ENCODE measurements at places on chromosomes 6 and 20.

- DNase-seq = no peak
Observed at GRCh38 chr20:16828666-16829305, 80.6 kb downstream of the OTOR start.

- DNase-seq = no peak
Observed at GRCh38 chr6:48973491-48973890, 489.6 kb downstream of the MMUT start.

- no peak for DNase-seq
Observed at GRCh38 chr20:33609504-33609903, 52.6 kb upstream of the C20orf144 start.

DNA sequence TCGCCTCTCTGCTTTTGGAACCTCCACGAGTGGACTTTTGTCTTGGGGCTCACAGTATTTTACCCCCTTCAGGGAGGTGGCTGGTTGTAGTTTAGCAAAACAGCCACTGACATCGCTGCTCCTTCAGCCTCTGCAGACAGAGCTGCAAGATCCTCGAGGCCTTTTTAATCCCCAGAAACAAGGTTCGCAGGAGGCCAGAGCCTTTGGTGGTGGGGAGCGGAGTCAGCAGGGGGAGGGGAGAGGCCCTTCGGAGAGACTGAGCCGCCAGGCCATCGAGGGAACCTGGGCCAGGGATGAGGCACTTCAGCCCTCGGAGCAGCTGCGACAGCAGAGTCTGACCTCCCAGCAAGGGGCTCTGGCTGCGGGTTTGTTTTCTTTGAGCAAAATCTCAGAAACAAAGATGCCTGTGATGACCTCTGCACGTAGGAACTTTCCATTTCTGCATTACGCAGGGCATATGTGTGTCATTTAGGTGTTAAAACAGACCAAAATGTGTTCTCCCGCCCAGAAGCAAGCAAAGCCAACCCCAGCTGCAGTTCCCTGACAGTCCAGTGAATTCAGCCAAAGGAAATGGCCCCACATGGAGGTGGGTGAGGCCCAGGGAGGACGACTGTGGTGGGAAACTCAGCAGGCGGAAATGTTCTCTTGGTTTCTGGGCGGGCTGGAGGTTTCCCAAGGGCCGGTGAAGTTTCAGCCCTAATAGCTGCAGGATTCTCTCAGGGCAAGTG, 171.2 kb upstream of the SULF2 start:
- DNase-seq = no peak

- DNase-seq = peak; percentile 5
Observed at GRCh38 chr6:97049253-97050011, 124.9 kb downstream of the KLHL32 start.

DNA sequence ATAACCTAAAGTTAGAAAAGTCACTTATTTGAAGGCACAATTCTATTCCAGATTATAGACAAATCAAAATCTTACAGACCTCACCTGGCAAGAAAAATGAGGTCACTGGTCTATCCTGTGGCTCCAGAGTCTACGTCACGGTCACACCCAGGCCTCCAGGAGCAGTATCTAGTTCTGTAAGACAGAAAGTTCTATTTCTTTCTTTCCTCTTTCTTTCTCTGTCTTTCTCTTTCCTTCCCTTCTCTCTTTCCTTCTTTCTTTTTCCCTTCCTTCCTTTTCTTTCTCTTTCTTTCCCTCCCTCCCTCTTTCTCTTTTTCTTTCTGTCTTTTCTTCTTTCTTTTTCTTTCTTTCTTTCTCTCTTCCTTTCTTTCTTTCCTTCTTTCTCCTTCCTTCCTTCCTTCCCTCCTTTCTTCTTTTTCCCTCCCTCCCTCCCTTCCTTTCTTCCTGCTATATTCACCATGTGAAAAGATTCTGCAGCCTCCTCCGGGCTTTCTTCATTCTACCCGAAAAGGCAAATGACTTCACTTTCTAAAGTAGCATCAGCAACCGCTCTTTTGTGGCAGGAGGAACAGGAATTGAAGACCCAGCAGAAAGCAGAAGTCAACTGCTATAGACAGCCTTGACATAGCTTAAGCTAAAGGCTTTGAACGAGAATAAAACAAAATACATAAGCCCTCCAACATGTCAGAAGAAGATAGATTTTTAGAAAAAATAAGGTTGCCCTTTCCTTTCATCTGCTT, 83.9 kb upstream of the SIRPG start:
- no peak for DNase-seq

DNA sequence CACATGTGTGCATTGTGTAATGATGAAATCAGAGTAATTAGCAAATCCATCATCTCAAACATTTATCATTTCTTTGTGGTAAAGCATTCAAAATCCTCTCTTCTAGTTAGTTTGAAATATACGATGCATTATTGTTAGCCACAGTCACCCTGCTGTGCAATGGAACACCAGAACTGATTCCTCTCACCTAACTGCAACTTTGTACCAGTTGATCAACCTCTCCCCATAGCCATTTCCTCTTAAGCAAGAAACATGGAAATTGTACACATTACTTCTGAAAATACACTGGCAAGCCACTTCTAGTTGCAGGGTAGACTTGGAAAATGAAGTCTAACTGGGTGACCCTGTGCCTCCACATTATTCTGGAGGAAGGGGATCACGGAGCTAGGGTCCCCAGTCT, 58.1 kb upstream of the ESR1 start:
- DNase-seq = no peak

- DNase-seq = no peak
Observed at GRCh38 chr20:50200482-50201104, 10.0 kb downstream of the CEBPB start.

Data from activated CD4-positive, alpha-beta T cell treated with anti-CD3 and anti-CD28 coated beads for 4 hours (primary cell).